ENCODE measurements at places on chromosomes 16 and 17.

DNA sequence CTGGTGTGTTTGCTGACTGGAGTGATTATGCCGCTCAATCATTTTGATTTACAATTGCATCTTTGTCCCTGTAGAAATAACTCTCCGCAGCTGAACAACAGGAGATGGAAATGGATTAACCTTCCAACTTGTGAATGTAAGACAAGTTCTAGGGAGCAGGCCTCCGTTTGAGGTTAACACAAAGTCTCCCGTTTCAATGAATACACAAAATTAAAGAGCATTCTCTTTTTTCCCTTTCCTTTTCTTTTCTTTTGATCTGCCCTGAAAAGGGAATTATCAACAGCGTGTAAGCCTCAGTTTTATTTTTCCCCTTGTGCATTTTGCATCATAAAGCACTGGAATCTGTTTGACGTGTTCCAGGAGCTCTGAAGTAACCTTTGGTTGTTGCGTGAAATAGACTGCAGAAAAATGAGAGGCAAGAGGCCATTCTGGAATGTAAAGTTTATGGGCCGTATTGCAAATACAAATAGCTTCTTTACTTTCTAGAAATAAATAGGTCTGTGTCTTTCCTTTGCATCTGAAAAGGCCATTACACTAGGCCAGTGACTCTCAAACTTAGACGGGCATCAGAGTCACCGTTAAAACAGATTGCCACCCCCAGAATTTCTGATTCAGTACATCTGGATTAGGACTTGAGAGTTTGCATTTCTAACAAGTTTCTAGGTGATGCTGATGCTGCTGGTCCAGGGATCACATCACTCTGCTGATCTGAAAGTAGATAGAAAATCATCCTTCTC is 164.7 kb downstream of the ZNF18 start:
- no peak for DNase-seq

GRCh38 chr17:65182233-65182632 is 45.1 kb downstream of the RGS9 start:
- DNase-seq = no peak

- no peak for DNase-seq
Measured at GRCh38 chr17:59607061-59607460, 12.6 kb upstream of the CLTC start.

- no peak for DNase-seq
Measured at GRCh38 chr16:75266738-75267630, 15.6 kb upstream of the BCAR1 start.

DNA sequence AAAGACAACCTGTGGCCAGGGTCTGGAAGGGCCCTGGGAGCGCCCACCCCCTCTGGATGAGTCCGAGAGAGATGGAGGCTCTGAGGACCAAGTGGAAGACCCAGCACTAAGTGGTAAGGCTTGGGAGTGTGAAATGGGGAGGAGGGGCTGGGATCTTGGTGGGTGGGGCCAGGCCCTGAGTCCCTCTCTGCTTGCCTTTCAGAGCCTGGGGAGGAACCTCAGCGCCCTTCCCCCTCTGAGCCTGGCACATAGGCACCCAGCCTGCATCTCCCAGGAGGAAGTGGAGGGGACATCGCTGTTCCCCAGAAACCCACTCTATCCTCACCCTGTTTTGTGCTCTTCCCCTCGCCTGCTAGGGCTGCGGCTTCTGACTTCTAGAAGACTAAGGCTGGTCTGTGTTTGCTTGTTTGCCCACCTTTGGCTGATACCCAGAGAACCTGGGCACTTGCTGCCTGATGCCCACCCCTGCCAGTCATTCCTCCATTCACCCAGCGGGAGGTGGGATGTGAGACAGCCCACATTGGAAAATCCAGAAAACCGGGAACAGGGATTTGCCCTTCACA is 1.2 kb upstream of the STARD3 start:
- DNase-seq = no peak

DNA sequence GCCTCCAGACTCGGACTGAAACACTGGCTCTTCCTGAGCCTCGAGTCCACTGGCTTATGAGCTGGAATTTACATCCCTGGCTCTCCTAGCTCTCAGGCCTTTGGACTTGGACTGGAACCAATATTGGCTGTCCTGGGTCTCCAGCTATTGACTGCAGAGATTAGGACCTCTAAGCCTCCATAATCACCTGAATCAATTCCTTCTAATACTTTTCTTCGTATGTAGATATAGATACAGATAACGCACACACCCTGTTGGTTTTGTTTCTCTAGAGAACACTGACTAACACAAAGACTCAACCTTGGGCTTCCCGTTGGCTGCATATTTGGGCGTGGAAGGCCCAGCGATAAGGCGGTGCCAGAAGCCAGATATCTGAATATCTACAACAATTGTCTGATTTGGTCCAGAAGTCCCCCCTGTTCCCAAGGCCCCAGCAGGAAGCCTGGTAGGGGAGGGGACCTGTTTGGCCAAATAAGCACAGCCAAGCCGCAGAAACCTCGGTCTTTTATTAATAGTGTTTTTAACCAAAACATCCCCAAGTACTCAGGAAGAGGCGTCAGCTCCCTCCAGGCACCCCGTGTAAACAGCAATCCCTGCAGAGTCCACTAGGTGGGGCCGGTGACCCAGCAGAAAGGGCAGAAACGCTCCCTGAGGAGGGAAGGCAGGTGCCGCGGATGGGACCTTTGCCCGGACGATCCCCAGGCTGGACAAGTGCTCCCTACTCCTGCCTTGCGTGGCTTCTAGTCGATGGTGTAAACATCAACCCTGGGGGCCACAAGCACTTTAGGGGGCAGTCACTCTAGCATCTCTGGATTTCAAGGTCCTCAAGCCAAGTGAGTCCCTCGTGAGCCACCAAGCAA is 57.0 kb downstream of the ABR start:
- peak; percentile 86 for DNase-seq

GRCh38 chr17:49370971-49371834 is 9.2 kb upstream of the ZNF652 start:
- no peak for DNase-seq

DNA sequence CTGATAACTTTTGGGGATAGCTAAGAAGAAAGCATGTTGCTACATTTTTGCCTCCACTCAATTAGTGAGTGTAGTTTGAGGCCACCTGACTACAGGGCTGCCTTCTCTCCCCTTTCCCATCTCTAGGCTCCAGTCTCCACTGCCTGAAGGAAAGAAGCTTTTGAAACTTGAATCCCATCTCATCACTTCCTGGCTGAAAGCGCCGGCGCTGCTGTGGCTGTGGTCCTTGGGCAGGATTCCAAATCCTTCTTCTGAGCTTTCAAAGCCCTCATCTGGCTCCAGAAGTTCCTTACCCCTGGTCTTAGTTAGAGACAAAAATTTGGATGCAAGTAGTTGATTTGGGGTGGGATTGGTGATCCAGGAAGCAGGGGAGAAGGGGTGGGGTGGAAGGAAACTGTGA is 119.4 kb downstream of the FOXL1 start:
- no peak for DNase-seq

DNA sequence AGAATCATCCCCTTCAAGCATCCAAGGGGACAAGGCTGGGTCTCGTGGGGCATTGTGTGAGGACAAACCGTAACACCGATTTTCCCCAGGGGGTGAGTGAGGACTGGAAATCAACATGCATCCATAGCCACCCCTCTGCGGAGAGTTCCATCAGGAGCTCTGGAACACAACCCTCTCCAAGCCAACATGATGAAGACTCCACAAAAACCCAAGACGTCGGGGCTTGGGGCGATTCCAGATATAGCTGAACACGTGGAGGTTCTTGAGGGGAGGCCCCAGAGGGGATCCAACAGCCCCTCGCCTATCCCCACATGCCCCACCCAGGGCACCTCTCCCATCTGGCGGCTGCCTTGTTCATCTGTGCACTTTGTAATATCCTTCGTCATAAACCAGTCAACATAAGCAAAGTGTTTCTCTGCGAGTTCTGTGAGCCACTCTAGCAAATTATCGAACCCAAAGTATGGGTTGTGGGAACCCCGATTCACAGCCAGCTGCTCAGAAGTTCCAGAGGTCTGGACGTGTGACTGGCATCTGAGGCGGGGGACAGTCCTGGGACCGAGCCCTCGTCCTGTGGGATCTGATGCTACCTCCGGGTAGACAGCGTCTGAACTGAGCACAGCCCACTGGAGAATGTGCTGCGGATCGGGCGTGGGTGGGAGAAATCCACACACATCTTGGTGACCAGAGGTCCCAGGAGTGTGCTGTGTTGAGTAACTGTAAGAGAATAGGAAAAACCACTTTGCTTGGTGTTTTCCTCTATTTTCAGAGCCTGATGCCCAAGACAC is 55.5 kb downstream of the RPH3AL start:
- no peak for DNase-seq

- DNase-seq = no peak
Measured at GRCh38 chr17:3003296-3004149, 59.9 kb downstream of the OR1D5 start.

DNA sequence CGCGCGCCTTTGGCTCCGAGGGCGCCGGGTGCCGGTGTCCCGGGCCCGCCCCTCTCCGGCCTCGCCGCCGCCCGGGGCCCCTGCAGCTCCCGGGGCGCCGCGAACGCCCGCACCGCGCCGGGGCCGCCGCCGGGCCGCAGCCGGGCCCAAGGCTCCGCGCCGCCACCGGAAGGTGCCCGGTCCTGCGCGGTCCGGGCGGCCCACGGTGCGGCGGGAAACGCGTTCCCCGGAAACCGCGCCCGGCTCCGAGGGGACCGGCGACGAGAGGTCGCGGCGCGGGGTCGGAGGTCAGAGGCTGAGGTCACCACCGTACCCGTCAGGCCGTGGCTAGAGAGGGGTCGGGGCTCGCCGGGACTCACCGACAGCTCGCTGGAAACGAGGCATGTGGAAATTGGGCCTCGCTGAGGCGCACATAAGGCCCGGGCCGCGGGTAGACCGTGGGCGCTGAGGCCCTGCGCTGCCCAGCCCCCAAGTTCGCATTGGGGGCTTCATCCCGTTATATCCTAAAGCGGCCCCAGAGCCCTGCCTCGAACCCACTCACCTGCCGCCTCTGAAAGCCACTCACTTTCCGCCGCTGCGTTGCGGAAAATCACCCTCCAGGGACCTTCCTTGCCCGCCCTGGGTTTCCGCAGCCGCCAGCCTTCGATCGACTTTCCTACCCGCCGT is at the start of gene DUS1L:
TSS of gene DUS1L (minus strand) at position 167 of the 666 bp plus-strand sequence. CDS start 745 bp downstream, outside the sequence.
- DNase-seq = peak; percentile 72

GRCh38 chr16:89417352-89417751 is 73.0 kb downstream of the ANKRD11 start:
- DNase-seq = no peak

DNA sequence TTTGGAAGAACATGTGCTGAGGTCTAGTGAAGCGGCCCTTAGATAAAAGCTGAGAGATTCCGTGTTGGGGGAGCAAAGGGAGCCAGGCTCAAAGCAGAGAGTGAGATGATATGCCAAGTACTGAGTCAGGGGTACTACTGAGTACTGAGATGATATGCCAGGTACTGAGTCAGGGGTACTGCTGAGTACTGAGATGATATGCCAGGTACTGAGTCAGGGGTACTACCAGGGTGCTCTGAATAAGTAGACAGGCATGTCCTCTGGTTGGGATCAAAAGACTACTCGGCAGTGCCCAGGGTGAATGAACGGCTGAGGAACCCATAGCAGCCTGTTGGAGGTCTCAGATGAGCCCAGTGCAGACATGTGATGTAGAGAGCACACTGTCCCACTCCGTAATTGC is 239.0 kb downstream of the SOX9 start:
- no peak for DNase-seq

DNA sequence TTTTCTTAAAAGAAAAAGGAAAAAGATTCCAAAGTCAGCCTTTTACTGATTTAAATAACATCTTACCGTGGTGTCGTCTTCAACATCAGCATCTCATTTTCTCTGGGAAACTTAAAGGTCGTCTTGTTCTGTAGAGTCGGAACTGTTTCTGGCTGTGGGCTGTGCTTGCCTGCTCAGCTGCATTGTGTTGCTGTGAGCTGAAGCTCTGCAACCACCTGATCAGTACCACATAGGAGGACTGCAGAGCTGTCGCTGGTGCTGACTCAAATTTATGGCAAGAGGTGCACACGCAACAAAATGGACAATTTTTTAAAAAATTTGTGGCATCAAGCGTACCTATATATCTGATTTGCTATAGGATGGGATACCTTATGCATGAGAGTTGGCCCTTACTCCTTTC is at the start of gene OMG:
TSS of gene OMG (minus strand) at position 150 of the 400 bp plus-strand sequence. CDS start 908 bp downstream, outside the sequence.
- no peak for DNase-seq

GRCh38 chr17:6536053-6536452 is 20.3 kb downstream of the PITPNM3 start:
- DNase-seq = no peak

GRCh38 chr17:80962356-80963329 is 29.0 kb upstream of the CHMP6 start:
- no peak for DNase-seq

GRCh38 chr16:8915722-8916301 is 33.7 kb downstream of the LITAFD start:
- no peak for DNase-seq
